Stimulated activated CD8-positive, alpha-beta memory T cell treated with anti-CD3 and anti-CD28 coated beads, Interleukin-4, amount 100 ng/mL, for 24 hours (primary cell): ENCODE measurements at places on chromosomes 11 and 22.
A peak's percentile ranks its signal among the peaks of the same experiment; 100 is the strongest.

DNA sequence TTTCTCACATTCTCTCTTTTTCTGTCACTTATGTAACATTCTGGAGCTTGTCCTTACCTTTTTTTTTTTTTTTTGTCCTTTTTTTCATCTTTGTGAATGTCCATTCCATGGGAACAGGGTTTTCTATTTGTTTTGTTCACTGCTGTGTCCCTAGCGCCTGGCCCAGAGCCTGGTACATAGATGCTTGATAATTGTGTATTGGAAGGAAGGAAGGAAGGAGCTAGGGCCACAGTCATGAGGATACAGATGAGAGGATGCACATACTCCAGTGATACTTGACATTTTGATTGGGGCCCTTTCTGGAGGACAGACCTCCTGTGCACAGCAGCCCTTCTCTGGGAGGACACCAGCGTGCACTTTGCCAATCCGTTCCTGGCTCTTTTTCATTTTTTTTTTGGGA lies 68.9 kb downstream of the KIAA1671 start:
- DNase-seq, result no peak

DNA sequence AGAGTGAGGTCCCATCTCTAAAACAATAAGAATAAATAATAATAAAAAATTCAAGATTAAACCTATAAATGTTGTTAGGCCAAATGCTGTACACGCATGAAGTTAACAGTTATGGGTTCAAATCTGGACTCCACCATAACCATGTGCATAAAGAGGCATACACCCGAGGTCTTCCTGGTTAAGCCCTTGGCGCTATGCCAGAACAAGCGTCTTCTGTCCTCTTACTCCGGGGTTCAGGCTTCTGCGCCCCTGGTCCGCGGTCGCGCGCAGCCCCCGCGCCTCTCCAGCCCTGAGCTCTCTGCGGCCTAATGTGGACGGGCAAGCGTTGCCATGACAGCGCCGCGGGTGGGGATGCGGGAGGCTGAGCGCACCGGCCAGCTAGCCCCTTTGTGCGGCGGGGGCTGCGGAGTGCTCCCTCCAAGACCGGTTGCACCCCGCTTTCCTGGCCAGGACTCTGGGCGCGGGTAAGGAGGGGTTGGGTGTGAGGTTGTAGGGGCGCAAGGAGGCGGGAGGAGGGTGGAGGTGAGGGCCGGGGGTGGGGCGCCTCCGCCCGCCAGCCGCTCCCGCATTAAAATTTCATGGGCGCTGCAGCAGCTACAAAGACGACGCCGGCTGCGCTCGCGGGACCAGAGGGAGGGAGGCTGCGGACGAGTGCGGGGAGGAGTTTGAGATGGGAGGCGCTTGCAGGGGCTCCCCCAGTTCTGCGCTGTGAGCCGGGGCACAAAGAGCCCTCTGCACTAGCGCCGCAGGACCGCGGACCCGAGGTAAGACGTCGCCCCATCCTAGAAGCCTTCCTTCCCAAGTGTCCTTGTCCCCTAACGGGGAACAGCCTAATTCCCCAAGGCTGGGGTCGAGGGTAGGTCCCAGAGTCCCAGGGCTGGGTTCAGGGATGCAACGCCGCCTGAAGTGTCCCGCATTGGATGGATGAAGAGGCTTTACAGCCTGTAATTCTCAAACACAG lies at the start of gene MIAT:
MIAT (plus strand) TSS at position 698 of the 961 bp plus-strand sequence.
- DNase-seq, result peak; percentile 59

DNA sequence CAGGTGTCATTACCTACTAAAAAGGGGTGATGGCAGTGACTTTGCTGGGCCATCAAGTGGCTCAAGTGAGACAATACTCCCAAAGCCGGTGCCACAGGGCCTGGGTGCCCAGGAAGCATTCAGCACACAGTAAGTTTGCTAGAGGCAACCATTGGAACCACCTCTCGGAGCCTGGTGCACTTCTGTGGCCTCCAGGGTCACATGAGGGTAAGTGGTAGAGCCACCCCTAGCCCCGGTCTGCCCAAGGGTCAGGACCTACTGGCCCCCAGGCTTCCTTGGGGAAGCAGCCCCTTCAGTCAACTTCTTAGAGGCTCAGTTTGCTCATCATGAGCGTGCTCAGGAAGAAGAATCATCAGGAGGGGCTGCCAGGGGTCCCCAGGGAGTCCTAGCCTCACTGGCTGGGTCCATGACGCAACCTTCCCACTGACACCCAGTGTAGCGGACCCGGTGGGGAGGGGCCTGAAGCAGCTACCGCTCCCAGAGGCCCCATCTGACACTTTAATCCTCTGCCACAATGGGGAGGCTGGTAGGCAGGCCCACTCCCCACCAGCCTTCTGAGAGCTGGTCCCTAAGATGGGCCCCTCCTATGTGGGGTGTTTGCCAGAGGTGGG lies 17.5 kb upstream of the RASL10A start:
- no peak for DNase-seq

GRCh38 chr11:13949876-13950275 lies 12.6 kb upstream of the SPON1 start:
- no peak for DNase-seq

DNA sequence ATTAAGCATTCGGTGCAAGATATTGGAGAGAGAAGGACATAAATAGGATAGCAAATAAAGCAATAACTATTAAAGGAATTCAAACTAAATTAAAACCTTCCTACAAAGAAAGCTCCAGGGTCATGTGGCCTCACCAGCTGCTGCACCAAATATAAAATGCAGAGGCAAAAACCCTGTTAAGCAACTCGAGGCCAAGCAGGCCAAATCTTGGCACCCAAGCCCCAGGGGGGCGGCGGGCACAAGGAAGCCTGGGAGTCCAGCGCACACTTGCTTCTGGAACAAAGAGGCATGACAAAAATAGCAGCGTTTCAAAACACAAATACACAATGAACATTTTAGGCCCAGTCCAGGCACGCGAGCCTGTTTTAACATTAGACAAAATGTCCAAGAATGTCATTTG lies 20.8 kb downstream of the KRTAP5-6 start:
- DNase-seq, result no peak

DNA sequence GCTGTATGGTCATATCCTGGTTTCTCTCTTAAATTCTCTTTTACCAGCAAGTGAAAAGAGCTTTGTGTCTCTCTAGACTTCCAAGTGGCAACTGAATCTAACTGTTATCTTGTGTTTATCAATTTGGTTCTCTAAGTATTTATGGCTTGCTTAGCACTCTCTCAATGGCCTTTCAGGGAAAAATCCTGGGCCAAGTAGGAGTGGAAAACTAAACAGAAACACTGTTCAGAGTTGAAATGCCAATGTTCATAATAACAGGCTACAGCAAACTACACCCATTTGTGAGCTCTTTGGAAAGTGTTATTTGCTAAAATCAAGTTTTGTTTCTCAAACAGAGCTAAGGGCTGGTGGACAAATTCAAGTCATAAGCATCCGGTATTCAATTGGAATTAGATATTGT lies 10.1 kb downstream of the MMP12 start:
- DNase-seq, result no peak

DNA sequence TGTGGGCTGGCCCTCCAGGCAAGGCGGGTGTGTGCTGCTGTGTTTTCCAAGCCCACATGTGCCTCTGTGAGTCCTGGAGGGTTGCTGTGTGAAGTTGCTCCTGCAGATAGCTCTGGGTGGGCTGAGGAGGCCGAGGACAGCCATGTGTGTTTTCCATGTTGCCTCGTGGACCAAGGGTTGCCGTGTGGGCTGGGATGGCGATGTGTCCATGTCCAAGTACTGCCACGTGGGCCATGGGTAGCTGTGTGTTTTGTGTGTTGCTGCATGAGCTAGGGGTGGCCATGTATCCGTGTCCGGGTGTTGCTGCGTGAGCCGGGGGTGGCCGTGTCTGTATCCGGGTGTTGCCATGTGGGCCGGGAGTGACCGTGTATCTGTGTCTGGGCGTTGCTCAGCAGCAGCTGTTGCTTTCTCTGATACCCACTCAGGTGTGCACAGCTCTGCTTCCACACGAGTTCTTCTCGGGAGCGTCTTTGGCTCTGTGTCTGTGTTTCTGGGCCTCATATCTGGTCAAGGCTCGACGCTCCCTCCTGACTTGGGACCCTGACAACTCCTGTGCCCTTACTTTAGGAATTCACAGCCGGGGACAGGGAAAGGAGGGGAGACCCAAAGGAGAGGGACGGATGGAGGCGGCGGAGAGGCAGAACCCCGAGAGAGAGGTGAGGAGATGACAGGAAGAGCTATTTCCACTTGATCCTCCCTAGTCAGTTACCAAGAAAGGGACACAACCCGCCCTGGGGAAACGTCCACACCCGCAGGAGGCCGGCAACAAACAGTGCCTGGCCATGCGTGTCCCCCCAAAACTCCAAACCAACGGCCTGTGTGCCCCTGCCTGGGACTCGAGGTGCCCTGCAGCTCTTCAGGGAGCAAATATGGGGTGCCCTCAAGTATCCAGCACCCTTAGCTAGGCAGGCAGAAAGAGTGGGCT lies 83.1 kb downstream of the PHF21B start:
- DNase-seq, result no peak

GRCh38 chr11:94486068-94486467 lies 7.6 kb downstream of the MRE11 start:
- no peak for DNase-seq

DNA sequence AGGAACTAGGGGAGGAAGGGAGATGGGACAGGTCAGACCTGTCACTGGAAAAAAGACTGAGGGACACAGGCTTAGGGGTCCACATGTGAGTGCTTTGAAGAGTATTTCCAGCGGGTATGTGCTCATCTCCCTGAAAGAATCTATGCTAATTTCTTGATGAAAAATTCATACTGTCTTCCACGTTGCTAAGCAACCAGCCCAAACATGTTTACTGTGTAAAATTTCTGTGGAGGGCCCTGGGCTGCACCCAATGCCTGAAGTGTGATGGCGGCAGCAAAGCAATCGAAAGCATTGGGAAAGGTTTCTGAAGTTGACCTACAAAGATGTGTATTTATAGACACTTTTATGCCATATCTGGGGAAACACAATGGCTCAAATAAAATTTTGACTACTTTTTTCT lies 7.4 kb downstream of the SYT13 start:
- no peak for DNase-seq

DNA sequence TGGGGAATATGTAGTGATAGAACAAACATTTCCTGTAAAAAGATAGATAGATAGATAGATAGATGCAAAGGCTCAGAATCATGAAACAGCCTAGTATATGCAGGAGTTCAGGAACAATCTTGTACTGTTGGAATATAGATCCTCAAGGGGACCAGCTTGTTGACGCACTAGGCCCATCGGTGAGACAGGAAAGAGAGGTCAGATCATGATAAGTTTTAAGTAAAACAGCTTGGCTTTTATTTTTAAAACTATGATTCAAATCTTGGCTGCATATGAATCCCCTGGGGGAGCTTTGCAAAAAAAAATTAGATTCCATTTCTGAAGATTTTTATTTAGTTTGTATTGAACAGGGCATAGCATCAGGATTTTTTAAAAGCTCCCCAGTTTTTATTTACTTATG lies 185.8 kb downstream of the TRPC6 start:
- DNase-seq, result no peak

DNA sequence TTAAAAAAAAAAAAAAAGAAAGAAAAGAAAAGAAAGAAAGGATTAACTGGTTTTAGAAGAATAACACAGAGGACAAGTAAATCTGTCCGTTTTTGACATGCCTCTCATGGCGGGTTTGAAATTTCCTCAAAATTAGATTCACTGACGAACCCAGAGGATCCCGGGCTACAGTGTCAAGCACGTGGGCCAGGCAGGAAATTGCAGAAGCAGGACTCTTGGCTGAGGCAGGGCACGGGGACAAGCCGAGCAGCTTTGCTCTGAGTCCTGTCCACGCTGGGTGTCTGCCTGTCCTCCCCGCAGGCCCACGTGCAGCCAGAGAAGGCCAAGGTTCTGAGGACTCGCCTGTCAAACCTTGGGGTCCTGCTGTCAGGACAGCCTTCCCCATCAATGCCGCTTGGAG lies 24.7 kb downstream of the GAL start:
- DNase-seq, result no peak

DNA sequence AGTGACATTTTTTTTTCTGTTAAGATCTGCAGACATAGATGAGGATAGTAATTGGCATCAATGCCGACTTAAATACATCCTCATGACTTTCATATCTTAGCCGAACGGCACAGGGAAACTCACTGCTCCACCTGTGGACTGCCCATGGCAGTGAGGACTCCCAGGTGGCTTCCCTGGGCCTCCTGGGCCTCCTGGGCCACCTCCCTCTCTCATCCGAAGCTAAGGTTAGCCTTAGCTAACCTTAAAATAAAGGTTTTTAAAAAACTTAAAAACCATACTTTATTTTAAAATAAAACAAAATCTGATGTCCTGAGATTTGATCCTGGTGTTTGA lies 38.1 kb upstream of the TSKU start:
- DNase-seq, result no peak

DNA sequence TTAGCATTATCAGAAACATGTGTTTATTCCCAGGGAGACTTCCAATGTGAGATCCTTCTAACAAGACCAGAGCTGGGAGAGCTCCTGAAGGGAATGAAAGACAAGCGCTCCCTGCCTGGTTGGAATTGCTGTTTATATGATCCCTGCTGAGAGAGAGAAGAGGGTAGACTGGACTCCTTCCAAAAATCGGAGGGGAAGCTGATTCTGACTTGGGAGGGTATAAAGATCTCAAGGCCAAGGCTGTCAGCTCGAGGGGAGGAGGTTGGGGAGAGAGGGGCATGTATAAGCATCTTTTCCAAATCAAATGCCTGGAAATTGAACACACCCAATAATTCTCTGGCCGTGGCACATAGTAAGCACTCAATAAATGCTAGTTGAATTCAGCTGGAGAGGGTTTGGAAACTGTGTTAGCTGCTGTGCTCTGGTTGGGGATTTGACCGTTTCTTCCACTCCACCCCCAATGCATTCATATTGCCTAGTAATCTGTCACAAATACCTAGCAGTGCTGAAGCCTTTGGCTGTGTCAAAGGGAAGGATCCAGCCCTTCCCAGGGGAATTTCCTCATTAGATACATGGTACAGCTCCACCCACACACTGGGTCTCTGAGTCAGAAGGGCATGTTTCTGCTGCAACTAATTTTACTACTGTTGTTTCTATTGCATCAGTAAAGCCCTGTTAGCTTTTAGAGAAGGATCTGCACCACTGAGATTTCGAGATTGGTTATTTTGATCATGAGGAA lies 61.5 kb downstream of the CACNG2 start:
- DNase-seq, result no peak

- DNase-seq, result no peak
Measured at GRCh38 chr22:41922328-41922727, 4.3 kb downstream of the TNFRSF13C start.

GRCh38 chr11:64089915-64090805 lies 54.4 kb downstream of the FLRT1 start:
- no peak for DNase-seq

GRCh38 chr11:103870821-103871309 lies 165.6 kb upstream of the DDI1 start:
- no peak for DNase-seq

DNA sequence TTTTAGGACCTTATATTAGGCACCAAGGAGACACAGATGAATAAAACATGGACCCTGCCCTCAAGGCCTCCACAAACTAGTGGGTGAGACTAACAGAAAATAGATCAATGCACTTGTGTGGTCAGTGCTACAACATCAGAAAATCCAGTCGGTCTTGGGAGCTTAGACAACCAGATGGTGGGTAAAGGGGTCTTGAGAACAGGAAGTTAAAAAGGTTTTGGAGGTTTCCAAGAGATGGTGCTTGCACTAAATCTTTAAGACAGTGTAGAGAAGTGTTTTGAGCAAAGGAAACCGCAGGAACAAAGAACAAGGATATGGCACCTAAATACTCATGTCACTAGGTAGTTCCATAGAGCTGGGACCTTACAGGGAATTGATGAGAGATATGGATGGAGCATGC lies 56.2 kb downstream of the GALNT18 start:
- no peak for DNase-seq

GRCh38 chr11:5624489-5625279 lies at the start of gene TRIM34:
Gene TRIM34, plus strand, starts transcription at chr11:5625001. Its CDS starts 7,331 bp downstream, at chr11:5632332.
- peak; percentile 15 for DNase-seq
